ENCODE measurements at places on chromosomes 2 and 18.

GRCh38 chr2:177603181-177603580 is 210.6 kb downstream of the AGPS start:
- no peak for DNase-seq

- no peak for DNase-seq
These were observed 131.2 kb downstream of the TRIB2 start for GRCh38 chr2:12847694-12848575.

- DNase-seq = no peak
These were observed at the start of gene TFPI for GRCh38 chr2:187554011-187554703. Gene TFPI, minus strand, starts transcription at chr2:187554435. Its CDS starts 50,667 bp downstream, at chr2:187503768.

DNA sequence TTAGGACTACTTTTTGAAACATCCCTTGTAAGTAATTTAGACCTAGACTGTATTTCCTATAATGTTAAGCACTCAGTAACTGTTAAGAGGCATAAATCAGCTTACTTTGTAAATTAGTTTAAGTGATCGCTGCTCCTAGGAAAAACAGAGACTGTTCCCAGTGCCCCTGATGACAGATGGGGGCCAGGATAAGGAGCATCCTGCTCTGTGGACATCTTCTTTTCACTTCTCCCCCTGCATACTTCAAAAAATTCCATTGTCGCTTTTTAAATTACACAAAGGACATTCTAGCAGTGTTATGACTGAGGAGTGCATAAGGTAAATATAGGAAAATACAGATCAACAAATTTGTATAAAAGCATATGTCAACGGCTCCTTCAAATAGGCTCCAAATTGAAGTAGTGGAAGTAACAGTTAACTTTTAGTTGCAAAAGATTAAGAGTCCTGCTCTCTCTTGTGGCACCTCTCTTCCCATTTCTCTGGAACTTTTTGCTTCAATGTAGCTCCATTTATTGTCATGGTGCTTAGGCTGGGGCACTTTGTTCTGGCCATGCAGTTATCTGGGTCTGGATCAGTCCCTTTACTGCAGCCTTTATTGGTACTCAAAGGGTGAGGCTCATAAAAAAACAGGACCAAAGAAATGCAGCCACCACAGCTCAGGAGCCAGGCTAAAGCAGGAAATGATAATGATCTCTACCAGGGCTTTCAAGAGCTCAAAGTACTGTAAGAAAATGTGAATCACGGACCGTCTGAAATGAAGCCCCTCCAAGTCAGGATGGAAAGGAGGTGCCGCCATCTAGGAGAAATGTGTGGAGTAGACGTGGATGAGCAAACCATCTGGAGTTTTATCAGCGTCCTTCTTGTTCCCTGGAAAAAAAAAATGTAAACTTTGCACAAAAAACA is 162.1 kb upstream of the ZNF516 start:
- peak; percentile 80 for DNase-seq

DNA sequence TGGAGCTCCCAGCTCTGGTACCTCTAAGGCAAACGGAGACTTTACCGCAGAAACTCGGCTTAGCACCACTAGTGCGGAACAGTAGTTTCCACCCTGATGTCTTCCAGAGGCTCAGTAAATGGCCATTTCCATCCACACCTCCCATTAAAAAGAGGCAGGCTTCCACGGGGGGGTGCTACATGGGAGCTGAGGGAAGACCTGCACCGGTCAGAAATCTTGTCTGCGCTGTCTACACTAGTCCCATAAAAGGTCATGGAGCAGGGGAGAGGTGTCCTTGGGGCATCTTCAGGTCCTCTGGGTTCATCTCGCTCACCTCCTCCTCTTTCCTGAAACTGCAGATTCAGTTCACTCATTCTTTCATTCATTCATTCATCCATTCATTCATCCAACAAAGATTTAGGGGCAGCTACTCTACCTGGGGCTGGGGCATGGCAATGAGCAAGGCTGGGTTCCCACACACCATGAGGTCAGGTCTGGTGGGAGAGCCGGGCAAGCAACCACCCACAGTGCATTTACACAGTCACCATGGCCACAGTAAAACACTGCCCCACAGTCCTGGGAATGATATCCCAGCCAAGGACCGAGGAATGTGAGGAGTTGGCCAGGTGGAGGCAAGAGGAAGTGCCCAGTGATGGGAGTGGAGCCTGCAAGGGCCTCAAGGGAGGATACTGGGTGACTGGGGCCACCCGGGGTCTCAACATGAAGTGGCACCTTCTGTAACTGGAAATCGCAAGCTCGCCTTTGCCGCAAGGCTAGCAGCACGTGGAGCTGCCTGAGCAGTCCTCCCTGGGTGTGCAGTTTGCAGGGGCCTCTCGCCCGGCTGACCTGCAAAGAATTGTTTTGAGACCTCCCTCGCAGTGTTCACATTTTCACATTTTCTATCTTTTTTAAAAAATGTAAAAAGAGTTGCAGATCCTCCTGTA is 180.2 kb upstream of the RAB6C start:
- no peak for DNase-seq

DNA sequence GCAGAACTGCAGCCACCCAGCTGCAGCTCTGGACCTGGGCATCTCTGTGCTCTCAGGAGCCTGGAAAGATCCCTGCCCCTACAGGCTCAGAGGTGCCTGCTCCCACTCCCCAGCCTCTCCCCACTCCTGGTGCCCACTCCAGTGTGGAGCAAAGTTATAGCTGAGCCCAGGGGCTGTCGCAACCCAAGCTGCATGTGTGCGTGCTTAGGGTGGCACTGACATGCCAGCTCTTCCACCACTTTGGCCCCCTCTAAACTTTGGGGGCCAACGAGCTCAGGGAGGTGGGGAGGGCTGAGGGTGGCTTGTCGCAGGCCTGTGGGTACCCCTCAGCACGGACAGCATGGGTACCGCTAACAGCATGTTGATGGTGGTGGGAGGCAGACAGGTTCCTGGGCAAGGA is 126.3 kb upstream of the FHL2 start:
- no peak for DNase-seq

DNA sequence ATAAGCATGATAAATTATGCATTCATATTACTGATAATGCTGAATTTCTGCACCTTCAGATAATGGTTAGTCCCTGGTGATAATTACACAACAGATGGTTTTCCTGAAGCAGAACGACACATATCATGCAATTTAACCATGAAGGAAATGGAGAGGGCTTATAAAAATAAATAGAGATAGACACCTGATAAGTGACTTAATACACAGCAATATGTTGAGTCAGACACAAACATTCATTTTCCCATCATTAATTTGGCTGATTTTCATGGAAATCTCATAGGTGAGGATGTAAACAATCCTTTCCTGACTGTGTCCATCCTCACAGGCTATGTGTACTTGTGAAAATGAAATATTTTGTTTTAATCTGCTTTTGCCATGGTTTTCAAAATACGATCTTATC is 36.9 kb upstream of the DSEL start:
- no peak for DNase-seq

Measured in WERI-Rb-1 (cell line).